Kidney capillary endothelial cell (primary cell): ENCODE measurements at places on chromosomes 4 and X.

- DNase-seq = no peak
Observed at GRCh38 chr4:621296-622070, 3.9 kb upstream of the PDE6B start.

DNA sequence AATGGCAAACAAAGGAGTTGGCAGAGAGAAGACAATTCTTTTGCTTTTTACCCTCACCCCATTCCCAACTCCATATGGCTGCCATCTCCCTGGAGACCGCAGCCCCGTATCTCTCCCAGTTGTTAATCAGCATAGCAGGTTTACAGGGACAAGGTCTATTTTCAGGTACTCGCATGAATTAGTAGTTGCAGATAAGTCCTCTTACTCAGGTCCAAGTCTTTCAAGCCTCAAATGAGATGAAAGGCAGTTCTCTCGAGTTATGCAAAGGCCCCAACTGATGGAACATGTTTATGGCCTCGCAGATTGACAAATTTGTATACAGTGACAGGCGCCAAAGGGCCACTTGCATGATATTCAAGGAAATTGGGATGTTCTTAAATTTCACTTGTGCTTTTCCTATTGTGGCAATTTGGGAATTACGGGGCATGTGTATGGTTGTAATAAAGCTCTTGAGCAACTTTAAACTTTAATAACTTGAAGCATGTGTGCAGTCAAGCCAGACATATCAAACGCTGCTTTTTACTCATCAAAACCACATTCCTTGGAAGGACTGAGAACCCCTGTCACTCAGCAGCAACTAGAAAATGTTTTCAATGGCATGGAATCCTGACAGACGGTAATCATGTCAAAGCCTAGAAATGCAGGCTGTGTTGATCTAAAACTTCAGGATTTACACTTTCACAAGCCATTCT is 45.1 kb downstream of the KDR start:
- no peak for DNase-seq

- no peak for DNase-seq
Observed at GRCh38 chrX:103531002-103531401, 11.7 kb upstream of the RAB40A start.

DNA sequence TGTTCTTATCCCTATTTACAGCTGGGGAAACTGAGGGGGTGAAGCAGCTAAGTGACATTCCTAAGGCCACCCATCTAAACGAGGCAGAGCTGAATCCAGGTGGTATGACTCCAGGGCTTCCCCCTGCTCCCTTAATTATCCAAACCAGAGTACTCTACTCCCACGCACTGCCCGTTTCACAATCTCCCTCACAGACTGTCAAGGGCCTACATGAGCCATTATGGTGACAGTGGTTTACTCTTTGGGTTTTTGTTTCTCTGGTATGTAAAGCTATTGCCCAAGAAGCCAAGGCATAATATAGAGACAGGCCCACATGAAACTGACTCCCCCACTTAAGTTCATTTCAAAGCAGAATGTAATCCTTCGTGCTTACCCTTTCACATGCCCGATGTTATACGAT is 95.1 kb downstream of the NHS start:
- DNase-seq = no peak

GRCh38 chrX:16772460-16772859 is 13.8 kb upstream of the TXLNG start:
- DNase-seq = no peak

DNA sequence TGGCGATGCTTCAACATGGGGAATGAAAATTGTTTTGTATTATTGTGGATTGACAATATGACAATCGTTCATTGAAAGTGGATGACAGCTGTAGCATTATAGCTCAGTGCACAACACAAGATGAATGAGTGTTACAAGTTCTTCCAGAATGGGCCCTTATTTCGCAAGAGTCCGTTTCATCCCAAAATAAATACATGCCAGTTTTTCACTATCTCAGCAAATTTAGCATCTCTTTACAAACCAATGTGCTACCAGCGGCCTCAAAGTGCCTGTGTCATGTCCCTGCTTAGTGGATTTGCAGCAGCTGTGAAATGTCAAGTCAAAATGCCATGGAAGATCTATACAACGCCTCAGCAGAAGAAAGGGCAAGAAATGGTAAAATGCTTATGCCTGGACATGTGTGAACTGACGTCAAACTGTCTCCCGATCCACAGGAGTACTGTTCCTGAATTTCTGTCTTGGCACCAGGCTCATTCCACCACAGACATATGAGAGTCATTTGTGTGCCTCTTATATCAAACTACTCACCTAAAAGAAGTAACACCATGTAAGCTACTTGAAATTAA is 109.6 kb downstream of the MAML3 start:
- no peak for DNase-seq

GRCh38 chr4:37594099-37594498 is 92.1 kb downstream of the RELL1 start:
- DNase-seq = no peak

DNA sequence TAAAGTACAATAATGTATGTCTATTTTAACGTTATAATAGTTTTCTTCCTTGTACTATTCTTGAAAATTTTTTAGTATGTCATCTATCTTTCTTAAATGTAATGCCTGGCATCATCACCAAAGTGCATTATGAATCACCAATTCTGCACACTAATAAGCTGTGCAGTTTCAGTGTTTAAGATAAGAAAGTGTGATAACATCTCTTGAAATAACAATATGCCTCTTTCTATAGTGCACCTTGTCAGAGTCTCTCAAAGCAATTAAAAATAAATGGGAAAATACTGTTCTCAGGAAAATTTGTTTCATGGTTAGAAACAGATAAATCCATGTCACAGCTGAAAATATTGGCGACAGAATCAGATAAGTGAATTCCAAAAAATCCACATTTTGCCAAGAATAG is 457.4 kb upstream of the PCDH10 start:
- no peak for DNase-seq

DNA sequence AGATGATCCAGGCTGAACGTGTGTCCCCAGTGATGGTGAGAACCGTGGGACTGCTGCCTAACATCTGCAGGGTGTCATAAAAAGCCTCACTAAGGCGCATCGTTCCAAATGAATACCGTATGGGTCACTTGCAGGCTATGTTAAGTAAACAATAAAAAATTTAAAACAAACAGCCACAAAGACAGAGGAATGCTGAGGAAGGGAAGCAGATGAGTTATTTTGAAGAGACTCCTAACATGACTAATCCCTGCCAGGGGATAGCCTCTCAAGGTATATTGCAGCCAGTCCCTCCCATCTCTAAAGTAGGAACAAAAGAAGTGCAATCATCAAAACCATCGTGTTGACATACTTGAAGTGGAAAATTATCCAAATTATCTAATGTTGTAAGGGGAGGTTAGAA is 83.8 kb downstream of the UNC5C start:
- no peak for DNase-seq

- no peak for DNase-seq
Observed at GRCh38 chr4:147362938-147363337, 118.0 kb upstream of the EDNRA start.

DNA sequence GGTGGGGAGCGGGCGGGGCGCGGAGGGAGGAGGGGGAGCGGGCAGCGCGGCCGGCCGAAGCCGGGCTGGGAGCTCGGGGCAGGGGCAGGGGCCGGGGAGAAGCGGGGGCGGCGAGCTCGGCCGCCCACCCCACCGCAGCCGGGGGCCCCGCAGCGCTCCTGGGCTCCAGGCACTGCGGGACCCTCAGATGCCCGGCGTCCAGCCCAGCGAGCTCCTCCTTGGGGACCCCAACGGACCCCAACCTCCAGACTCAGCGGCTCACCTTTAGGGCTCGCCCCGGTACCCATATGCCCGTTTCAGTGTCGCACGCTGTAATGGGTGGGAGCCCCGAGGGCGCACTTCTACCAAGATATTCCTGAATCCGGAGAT is 357 bp upstream of the ADGRG2 start:
- no peak for DNase-seq

- DNase-seq = no peak
Observed at GRCh38 chr4:165331359-165331758, 3.9 kb downstream of the MSMO1 start.

DNA sequence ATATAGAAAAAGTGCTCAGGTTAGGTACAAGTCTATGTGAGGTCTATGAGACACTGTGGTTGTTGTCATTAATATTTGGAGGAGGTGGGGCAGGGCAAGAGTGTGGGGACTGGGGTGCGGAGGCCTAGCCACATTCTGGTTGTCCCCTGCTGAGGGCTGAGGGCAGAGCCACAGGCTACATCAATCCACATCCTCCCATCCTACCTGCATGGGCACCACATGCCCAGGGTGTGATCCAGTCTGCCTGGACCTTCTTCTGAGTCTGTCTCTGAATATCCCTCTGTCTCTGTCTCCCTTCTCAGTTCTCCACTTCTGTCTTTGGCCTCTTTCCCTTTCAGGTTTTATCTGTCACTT is 1.2 kb upstream of the GATA1 start:
- no peak for DNase-seq

GRCh38 chr4:125268068-125268755 is 46.5 kb upstream of the FAT4 start:
- DNase-seq = no peak

DNA sequence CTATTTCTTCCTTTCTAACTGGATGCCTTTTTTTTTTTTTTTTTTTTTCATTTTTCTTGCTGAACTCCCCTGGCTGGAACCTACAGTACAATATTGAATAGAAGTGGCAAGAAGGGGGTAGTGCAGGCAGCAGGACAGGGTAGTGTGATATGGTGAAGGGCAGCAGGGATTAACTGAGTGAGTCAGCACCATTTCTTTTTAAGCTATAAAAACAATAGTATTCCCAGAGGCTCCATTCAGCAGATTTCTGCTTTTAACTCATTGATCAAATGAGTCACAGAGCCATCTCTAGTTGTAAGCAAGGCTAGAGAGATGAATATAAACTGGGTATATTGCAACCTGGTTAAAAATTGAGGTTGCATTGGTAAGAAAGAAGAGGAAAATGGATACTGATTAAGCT is 53.6 kb upstream of the SETD7 start:
- DNase-seq = peak; percentile 73

- DNase-seq = no peak
Observed at GRCh38 chr4:140811429-140811828, 55.2 kb upstream of the TBC1D9 start.

DNA sequence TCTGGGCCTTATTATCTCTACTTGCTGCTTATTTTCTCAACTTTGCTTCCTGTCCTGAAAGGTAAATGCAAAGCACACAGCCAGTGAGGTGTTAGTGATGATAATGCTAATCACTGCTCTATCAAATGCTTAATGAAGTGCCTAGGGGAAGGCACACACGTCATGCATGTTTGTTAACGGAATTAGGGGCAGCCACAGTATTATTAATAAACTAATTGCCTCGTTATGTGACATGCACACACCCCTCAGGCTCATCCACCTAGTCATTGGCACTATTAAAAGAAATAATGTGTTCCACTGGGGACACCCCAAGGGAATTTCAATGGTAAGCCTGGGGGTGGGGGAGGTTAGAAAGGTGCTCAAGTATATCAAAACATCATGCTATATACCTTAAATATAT is 125.2 kb downstream of the GUCY2F start:
- no peak for DNase-seq

- DNase-seq = no peak
Observed at GRCh38 chr4:53602390-53602789, 11.1 kb upstream of the LNX1 start.

DNA sequence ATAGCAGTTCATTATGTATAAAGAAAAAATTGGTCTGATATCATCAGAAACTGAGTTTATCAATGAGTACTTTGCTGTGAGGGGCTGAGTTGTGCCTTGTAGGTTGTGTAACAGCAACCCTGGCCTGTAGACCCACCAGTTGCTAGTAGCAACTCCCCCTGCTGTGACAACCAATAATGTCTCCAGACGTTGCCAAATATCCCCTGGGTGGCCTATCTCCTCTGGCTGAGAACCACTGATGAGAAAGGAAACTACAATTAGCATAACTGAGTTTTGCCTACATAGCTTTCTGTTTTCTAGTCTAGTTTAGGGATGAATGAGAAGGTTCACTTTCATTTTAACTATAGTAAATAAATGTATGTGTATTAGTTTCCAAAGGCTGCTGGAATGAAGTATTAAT is 234.1 kb downstream of the CPE start:
- DNase-seq = no peak

DNA sequence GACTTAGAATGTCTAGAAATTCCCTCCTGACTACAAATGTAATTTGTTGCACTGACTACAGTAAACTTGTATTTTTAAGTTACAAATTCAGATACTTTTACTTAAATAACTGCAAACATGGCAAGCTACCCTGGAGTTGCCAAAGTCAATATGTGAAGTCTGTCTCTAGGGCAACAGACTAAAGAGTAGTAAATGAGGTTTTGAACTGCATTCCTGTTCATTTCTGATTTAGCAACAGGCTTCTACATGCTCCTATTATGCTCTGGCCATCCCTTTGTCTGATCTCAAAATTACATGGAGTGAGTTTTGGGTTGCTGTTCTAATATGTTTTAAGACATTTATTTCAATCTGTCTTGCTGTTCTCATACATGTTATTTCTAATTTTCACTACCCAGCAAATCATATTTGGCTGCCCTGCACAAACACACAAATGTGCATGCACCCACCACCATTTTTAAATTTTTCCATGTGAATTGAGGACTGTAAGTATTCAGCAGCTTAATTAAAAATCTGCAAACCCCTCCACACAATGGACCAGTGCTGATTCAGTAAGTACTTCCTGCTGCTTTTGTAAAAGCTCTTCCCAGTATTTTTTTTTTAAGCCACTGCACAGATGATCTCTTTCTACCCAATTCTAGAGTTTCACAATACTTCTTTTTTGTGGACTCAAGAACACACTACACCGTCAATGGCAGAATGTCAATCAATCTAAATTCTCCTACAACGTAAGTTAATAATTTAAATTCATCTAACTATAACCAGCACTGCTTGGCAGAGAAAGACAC is 26.7 kb downstream of the SH3RF1 start:
- peak; percentile 38 for DNase-seq

- DNase-seq = no peak
Observed at GRCh38 chr4:140069066-140069465, 84.9 kb downstream of the MAML3 start.

DNA sequence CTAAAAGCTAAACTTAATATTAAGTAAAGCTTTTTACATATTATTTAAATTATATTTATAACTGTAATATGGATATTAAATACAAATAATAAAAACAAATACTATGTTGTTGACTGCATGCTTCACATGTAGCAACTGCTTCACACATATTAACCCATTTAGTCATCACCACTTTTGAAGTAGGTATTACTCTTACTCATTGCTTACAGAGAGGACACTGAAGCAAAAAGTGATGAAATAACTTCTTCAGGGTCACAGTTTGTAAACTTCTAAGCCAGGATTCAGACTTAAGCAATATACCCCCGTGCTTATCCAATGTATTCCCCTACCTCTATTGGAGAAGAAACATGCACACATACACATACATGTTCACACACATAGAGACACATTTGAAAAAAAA is 166.6 kb downstream of the DKK2 start:
- DNase-seq = no peak
